ENCODE measurements at places on chromosomes 13 and 19.

DNA sequence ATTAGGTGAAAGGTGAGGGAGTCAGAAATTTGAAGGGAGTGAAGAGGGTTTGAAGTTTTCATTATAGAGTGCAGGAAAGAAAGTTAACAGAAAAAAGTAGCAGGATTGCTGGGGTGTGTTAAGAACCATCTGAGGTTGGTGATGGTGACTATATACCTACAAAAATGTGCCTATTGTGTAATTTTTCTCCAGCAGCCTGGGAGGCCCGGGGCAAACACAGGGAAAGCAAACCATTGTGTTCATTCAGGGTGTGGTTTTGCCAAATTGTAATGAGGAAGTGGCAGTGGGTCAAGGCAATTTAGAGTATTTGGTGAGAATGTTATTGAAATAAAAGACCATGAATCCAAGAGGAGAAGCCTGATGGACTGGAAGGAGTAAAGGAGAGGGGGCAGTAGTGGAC lies 8.2 kb upstream of the SUCLA2 start:
- DNase-seq, result no peak

DNA sequence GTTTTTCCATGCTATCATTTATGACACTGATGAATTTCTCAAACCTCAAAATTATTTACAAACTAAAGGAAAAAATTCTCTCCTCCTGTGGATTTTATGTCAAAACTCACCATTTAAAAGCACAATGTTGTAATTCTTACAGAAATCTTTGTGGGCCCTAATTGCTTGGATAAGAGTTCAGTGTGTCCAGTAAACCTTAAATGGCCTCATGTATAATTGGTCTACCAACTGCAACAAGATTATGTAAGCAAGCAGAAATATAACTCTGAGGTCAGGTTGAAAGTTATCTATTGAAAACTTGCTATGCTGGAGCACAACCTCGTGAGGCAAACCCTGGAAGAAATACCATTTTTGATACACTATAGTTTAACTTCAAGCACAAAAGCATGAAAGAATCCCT lies 22.0 kb downstream of the VWA8 start:
- DNase-seq, result no peak

- no peak for DNase-seq
These were observed at the start of gene ENOX1 for GRCh38 chr13:43786766-43787517. Gene ENOX1, minus strand, starts transcription at chr13:43786972.

DNA sequence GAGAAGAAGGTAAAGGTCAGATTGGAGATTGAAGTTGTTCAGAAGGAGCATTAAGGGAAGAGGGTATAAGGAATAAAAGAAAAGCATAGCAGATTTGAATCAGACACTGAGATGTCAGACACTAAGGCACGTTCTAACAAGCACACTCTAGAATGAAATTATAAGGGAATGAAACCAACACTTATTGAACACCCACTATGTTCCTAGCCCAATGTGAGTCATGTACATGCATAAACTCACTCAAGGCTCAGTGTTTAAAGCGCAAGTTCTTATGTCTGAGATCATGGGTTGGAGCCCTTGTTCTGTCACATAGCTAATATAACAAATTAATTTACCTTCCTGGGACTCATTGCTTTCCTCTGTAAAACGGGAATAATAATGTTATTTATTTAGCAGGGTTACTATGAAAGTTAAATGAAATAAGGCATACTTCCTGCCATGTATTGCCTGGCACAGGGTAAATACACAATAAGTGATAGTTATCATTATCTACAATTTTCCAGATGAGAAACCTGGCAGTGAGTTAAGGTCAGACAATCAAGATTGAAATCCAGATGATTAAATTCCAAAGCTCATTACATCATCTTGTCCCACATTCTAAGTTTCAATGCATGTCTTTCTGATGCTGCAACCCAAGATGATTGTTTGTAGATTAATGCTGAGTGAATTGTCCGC lies 68.3 kb upstream of the DACH1 start:
- no peak for DNase-seq

GRCh38 chr19:7863157-7863970 lies 10.8 kb downstream of the PRR36 start:
- no peak for DNase-seq

GRCh38 chr13:78701383-78701782 lies 42.4 kb upstream of the OBI1 start:
- no peak for DNase-seq

DNA sequence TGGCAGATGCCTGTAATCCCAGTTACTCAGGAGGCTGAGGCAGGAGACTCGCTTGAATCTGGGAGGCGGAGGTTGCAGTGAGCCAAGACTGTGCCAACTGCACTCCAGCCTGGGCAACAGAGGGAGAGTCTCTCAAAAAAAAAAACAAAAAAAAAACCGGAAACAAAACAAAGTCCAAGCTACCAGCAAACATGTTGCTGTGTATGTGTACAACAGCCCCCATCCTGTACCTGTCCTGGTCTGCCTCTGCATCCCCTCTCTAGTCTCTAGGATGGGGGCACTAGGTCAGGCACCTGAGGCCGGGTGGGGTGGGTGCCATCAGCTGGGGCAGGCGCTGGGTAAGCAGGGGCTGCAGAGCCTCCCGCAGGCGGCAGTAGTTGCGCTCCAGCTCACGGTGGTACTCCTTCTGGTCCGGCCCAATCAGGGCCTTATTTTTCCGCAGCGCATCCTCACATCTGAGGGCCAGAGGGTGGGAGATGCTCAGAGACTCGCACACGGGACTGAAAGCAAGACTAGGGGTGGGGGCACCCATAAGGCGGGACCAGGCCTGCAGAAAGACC lies 2.8 kb upstream of the KANK2 start:
- DNase-seq, result no peak

- no peak for DNase-seq
These were observed 11.8 kb upstream of the CSNK1G2 start for GRCh38 chr19:1929021-1929742.

GRCh38 chr19:45115809-45116615 lies 23.0 kb downstream of the PPP1R37 start:
- DNase-seq, result no peak

DNA sequence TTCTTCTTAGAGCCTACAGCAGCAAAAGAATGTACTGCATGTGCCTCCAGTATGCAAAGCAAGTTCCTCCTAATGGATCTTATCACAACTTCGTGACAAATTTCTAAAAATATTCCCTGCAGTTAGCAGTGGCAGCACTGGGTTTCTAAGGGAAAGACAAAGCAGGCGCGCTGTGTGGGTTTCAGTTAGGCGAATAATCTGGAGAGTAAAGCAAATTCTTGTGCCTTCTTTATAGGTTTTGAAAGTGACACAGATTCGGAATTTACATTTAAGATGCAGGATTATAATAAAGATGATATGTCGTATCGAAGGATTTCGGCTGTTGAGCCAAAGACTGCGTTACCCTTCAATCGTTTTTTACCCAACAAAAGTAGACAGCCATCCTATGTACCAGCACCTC lies 167.9 kb downstream of the LMO7 start:
- DNase-seq, result no peak

GRCh38 chr13:57558051-57558467 lies 73.5 kb upstream of the PCDH17 start:
- no peak for DNase-seq

GRCh38 chr19:48921721-48922500 lies 11.6 kb upstream of the DHDH start:
- no peak for DNase-seq

GRCh38 chr13:66826398-66826797 lies 403.7 kb downstream of the PCDH9 start:
- DNase-seq, result no peak

DNA sequence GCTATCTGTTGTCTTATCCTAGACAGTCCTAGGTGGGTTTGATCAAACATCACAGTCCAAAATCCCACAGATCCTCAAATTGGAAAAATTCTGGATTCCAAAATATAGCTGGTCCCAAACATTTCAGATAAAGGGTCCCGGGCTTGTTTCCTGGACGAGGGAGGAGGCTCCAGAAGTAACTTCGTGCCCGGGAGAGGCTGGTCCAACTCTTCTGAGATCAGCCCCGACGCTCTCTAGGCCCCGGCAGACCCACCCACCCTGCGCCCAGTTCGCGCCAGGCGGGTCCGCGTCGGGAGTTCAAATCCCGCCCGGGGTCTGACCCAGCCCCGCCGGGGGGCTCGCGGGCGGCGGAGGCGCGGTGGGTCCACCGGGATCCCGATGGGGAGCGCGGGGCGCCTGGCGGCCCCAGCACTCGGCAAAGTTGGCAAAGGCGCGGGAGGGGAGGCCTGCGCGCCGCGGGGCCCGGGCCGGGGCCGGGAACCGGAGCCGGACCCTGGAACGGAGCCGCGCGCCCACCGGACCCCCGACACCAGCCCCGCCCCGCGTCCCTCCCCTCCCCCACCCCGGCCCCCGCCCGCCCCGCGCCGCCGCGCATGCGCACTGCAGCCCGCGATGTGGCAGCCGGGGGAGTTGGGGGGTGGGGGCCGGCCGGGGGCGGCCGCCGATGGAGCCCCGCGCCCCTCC lies 513 bp downstream of the MIER2 start:
- DNase-seq, result no peak

GRCh38 chr19:4598712-4599111 lies 39.2 kb upstream of the SEMA6B start:
- no peak for DNase-seq

DNA sequence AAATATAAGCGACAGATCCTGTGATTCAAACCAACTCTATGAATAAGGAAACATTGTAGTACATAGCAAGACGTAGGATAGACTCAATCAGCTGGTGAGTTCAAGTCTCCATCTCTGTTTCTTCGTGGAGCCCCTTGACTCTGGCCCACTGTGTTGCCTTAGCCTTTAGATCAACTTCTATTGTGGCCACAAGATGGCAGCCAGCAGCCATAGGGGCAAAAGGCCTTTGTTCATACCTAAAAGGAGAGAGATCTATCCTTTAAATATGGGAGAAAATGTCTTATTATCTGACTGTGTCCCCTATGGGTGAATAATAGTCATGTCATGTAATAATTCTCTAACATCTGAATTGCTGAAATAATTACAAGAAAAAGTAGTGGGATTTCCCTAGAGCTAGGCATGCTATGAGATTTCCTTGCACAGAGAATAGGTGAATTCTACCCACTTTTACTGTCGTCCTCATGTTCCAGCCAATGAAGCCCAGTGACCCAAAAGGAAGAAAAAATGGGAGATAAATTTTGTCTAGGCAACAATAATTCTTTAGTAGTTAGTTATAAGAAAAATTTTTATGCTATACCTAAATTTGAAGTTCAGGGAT lies 129.4 kb downstream of the PCDH20 start:
- DNase-seq, result no peak

DNA sequence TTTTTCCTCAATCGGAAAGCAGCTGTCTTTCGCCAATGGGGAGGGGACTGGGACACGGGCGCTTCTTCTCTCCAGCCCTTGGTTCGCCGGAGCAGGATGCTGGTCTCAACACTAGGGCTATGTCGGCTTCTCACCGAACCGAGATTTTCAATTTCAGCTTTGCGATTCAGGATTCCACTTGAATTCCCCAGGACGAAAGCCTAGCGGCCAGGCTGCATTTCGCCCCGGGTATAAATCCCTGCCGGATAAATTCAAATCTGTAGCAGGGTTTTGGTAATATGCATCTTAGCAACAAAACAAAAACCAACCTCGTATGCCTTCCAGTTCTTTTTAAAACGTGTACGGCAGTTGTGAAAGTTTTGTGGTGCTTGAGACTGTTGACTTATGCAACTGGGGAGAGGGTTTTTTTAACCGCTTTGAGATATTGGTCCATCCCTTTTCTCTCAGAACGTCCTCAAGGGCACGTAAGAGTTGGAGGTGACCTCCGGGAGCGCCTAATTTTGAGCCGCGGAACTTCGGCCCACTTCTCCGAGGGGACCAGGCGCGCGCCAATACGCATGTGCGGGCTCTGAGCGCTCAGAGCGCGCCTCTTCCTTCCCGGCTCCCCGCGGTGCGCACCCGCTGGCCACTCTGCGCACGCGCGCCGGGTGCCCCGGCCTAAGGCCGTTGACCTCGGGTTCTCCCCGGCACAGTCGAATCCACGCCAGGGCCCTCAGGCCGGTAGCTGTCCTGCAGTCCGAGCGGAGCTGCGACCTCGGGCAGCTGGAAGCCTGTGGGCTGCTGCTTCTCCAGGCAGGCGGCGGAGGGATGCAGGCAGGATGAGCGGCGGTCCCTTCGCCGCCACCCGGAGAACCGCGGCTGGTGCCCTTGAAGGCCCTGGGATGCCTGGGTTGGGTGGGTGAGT lies 7.6 kb downstream of the POU4F1 start:
- DNase-seq, result no peak

- no peak for DNase-seq
These were observed 14.4 kb upstream of the RFXAP start for GRCh38 chr13:36804588-36804987.

- no peak for DNase-seq
These were observed 37.2 kb downstream of the SLITRK1 start for GRCh38 chr13:83845106-83845505.

DNA sequence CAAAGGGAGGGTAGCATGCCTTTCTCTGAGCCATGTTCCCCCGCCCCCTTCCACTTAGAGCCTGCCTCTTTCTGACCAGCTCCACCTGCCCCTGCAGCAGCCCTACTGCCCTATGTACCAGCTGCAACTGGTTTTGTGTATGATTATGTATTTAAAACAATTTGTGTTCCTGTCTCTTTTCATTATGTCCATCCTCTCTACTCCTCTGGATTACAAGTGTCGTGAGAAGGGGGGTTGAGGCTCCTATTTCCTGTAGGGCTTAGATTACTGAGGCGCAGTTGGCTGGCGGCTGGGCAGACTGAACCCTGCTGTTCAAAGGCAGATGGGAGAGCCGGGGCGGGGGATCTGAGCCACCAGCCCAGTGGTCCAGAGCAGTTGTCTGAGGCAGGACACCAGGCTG lies 213.3 kb downstream of the KCNRG start:
- DNase-seq, result no peak

DNA sequence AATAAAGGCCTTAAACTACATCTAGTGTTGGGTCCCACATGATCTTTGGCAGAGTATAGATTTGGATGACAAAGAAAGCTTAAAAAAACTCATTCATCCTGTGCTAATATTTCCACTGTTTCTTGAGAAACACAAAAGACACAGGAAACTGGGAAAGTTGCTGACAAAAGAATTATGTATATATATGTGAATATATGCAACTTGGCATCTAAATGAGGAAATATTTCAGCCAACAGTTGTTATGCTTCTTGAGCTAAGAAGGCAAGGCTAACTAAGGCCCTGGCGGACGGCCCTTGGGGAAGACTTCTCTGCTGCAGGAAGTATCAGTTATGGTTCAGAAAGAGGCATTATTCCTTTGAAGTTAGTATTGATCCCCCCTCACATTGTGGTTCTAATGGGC lies 491.8 kb downstream of the DIAPH3 start:
- DNase-seq, result no peak

DNA sequence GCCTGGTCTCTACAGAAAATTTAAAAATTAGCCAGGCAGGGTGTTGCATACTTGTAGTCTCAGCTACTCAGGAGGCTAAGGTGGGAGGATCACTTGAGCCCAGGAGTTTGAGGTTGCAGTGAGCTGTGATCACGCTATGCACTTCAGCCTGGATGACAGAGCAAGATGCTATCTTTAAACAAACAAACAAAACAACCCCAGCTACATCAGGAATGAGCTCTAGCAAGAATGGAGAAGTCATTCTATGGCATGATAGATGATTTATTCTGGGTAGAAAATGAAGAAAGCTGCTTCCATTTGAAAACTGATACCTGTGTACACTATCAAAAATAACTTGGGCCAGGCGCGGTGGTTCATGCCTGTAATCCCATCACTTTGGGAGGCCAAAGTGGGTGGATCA lies 15.8 kb upstream of the SHISA2 start:
- DNase-seq, result no peak
